ENCODE measurements at places on chromosomes 3 and 15.
A peak's percentile ranks its signal among the peaks of the same experiment; 100 is the strongest.

- no peak for ATAC-seq
These were observed 35.5 kb downstream of the IGF1R start for GRCh38 chr15:98683831-98684230.

- no peak for ATAC-seq
These were observed 1.2 kb upstream of the ANP32A start for GRCh38 chr15:68821841-68822381.

GRCh38 chr3:50303013-50303815, at the start of gene HYAL1:
Gene HYAL1, minus strand, starts transcription at chr3:50303574. Its CDS starts 618 bp downstream, at chr3:50302956.
- ATAC-seq = no peak

- no peak for ATAC-seq
These were observed 8.5 kb upstream of the PIAS1 start for GRCh38 chr15:68045289-68046265.

GRCh38 chr3:69012800-69013252, 658 bp downstream of the EOGT start:
- peak; percentile 3 for ATAC-seq

GRCh38 chr3:123936400-123936799, 24.6 kb downstream of the CCDC14 start:
- no peak for ATAC-seq

- ATAC-seq = no peak
These were observed 13.1 kb upstream of the DUT start for GRCh38 chr15:48318131-48318530.

DNA sequence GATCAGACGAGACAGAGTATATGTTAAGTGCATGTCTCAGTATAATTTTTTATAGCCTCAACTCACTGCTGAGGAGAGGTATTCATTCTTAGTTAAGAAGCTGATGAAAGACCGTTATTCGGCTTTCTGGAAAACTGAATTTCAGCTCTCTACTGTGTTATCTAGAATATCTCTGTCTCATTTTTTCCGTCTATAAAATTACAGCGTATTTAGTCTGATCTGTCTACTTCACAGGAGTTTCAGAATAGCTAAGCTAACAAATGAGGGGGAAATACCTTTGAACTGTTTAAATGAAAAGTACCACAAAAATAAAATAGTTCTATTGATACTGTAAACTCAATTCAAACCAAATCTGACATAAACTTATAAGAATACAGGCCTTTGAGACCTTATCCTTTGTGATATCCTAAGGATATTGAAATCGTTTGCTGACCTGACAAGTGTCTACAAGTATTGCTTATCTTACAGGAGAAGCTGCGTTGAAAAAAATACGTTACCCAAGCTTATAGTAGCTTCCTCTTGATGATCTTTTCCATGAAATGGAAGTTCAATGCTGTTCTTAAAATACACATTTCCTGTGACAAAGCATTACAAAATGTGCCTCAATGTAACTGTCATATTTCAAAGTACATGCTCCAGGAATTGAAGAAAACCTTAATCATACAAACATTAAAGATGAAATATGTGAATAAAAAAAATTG, 104.6 kb downstream of the IL1RAP start:
- ATAC-seq = peak; percentile 88

- no peak for ATAC-seq
These were observed 111.7 kb upstream of the SMAD3 start for GRCh38 chr15:66953523-66954229.

DNA sequence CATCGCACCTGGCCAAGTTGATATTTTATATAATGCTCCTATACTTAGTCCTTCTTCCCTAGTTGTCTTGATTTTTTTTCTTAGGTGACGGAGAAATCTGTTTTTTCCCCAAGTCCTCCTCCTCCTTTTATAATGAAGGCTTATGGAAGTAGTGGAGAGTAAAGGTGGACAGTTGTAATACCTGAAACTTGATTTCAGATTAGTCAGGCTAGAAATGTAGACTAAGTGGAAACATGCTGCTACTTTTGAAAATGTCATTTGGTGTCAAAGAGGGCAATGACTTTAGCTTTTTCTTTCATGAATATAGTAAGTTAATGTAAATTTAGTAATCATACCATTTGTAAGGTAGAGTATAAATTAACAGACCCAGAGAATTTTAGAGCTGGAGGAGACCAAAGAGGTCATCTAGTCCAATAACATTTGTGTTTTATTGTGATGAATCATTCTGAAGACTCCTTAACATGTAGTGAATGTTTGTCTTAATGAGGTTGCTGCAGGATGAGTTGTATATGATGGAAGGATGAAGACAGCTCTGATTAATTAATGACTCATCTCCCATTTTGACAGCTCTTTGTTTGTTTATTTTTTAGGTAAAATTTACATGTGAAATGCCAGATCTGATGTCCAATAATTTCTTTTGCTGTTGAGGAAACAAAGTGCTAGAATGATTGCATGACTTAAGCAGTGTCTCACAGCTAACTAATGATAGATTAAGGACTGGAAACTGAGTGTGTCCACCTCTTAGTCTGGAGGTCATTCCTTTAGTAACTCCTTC, 8.7 kb downstream of the CTDSPL2 start:
- ATAC-seq = peak; percentile 84
